ENCODE measurements at places on chromosomes 6 and 20.

DNA sequence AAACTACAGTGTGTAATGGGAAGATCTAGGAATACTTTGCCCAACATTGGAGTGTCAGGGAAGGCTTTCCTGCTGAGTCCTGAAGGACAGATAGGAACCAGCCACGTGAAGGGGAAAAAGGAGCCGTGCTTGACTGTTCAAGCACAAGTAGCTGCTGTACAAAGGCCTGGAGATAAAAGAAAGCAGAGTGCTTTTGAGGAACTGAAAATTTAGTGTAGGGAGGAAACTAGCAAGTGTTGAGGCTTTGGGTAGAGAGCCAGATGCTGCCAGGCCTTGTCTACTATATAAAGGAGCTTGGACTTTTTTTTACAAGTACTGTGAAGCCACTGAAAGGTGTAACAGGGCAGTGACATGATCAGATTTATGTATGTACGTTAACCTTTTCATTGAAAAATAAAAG is 39.0 kb downstream of the DSE start:
- DNase-seq, result no peak

DNA sequence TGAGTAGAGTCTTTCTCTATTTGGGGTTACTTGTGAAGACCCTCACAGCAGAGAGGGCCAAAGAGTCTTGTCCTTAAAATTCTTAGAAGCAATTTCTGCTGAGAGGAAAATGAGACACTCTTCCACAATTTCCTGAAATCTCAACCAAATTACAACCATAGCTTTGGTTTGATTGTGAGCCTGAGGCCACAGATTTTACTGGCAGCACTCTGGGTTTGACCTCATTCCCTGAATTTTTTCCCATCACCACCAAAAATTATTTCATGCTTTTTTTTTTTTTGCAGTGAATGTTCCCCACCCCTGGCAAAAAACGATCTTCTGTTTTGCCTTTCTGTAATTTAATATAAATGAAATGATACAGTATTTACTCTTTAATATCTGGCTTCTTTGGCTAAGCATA is 125.5 kb downstream of the THEMIS start:
- no peak for DNase-seq

- DNase-seq, result no peak
Measured at GRCh38 chr6:18161431-18161830, 6.2 kb downstream of the KDM1B start.

DNA sequence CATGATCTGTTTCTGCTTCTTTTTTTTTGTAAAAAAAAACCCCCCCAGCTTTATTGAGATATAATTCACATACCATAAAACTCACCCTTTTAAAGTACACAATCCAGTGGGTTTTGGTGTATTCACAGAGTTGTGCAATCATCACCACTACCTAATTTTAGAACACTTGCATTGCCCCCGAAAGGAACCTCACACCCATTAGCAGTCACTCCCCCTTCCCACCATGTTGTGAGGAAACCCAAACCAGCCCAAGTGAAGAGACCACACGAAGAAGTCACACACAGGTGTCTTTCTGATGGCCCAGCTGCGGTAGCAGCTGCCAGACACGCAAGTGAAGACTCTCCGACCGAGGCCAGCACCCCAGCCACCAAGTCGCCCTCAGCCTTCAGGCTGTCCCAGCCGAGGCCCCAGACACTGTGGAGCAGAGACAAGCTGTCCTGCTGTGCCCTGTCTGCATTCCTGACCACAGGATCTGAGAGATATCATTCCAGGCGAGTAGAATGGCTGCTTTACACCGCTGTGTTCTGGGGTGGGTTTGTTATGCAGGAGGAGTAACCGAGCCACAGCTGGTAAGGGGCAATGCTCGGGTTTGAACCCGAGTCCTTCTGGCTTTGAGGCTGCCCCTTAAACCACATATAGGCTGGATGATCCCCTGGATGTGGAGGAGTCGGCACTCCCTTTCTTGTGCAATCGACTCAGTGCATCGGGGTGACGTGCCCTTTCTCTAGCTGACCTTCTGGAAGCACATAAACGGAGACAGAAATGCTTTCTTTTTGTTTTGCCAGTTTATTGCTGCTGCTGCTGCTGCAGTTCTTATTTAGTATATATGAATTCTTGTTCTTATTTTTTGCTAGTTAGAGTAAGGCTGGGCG is 59.1 kb upstream of the PTPN1 start:
- DNase-seq, result no peak
